ENCODE measurements at places on chromosomes 6 and 20. TPM values are rescaled to one million over a fixed set of nuclear protein-coding genes. Genes with fewer than 3 reads are reported as not detected.

Gene ZNF334
- 3.7 TPM for total RNA-seq

Gene GOPC
- total RNA-seq: 27.6 TPM

Gene DOK5
- total RNA-seq: 6.6 TPM

Gene DDX43
- not detected for total RNA-seq

Gene MAP3K5
- total RNA-seq: 1.3 TPM

Gene TINAG
- total RNA-seq: not detected

Gene ARFGEF3
- total RNA-seq: 0.08 TPM

Gene ZC2HC1B
- not detected for total RNA-seq

Gene ZBTB9
- total RNA-seq: 7.5 TPM

Gene HTR1E
- not detected for total RNA-seq

Gene SPINT3
- total RNA-seq: not detected

Gene IER3
- 395 TPM for total RNA-seq

Gene SERAC1
- total RNA-seq: 10.3 TPM

Gene C20orf144
- 0.37 TPM for total RNA-seq

Gene GGTLC1
- not detected for total RNA-seq

Gene POU5F1
- total RNA-seq: not detected

Gene SIRPB1
- 1.1 TPM for total RNA-seq

Gene AIF1
- total RNA-seq: not detected

Gene MEI4
- total RNA-seq: not detected

Gene RHAG
- not detected for total RNA-seq

Gene CRIP3
- 1.8 TPM for total RNA-seq

Gene SLC17A4
- not detected for total RNA-seq
